ELF-1 (cell line): ENCODE measurements at places on chromosomes 11 and 22.
A peak's percentile ranks its signal among the peaks of the same experiment; 100 is the strongest.

DNA sequence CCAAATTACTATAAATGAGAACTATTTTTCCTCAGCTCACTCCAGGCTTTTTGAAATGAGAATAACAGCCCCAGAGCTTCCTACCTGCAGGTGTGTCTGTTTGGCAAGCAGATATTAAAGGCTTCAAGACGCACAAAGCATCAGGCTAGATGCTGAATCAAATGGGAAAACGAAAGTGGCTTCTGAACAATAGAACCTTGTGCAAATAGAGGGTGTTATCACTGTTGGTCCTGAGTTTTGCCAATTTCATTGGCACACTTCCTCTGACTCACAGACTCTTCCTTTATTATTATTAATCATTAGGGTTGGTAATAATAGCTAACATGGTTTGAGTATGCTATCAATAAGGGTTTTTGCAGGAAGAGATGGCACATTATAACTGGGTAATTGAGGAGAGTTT is 13.4 kb downstream of the SYT13 start:
- no peak for DNase-seq

GRCh38 chr11:72373163-72373562 is 61.2 kb downstream of the CLPB start:
- no peak for DNase-seq

- no peak for DNase-seq
These were observed 16.4 kb downstream of the EHF start for GRCh38 chr11:34637303-34637702.

GRCh38 chr11:46119352-46120216 is 1.7 kb downstream of the PHF21A start:
- DNase-seq, result peak; percentile 37

GRCh38 chr11:106249617-106250239 is 172.3 kb downstream of the AASDHPPT start:
- peak; percentile 4 for DNase-seq
